ENCODE measurements at places on chromosomes 5 and 9.

DNA sequence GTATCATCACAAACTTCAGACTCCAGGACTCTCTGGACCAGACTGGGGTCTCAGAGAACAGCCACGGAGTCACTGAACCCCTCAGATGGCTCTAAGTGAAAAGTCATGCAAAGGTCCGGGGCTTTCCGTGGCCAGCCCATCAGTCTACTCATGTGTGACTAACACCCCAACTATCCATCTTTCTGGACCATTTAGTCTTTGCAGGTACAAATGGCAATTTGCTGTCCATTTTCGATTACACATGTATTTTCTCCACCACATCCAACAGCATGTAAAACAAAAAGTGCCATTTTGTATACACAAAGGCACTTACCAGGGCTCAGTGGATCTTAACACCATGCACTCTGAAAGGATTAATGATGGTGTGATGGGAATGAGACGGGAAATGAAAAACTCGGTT, 387.7 kb downstream of the BNC2 start:
- no peak for DNase-seq

DNA sequence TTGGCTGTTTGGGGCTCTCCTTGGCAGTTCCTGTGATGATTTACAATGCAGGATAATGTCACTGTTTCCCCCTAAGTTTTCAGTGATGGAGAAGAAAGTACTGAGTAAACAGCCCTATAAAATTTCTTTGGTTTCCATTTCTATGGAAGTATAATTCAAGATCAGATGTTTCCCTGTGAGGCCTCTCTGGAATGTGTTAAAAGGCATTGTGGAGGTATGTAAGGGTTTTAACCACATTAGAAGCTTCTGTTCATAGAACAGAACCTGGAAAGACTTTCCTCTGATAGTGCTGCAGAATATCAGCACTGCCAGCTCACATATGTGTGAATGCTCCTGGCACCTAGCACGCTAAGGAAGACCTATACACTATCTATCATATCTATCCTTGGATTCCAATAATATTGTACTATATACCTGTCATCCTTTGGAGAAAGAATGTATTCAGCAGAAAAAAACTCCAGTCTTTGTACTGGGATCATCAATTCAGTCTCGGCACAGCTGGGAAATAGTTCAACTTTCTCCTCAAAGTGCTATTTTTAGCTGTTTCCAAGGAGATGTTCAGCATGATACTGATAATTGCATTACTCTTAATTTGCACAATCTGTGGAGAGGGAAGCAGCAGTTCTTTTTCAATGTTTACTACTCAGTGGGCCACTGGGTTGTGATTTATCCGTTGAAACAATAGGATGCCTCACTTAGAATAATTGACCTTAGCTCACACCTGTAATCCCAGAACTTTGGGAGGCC, 21.9 kb downstream of the TTC1 start:
- no peak for DNase-seq

GRCh38 chr9:14935964-14936363, 25.7 kb upstream of the FREM1 start:
- DNase-seq = no peak

DNA sequence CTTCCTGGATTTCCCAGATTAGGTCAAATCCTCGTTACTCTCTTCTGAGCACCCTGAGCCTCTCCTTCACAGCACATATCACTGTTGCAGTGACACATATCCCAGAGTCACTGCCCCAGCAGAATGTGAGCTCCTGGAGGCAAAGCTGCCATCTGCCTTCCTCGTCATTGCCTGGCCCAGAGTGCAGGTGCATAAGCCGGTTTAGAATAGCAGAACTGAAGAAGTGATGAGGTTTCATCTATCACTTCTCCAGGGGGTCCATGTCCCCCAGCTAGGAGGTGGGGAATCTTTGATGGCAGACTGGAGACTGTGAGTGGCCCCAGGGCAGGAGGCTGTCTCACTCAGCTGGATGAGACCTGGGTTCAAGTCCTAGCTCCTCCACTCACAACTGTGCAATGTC, 25.8 kb downstream of the NIPAL4 start:
- DNase-seq = no peak

DNA sequence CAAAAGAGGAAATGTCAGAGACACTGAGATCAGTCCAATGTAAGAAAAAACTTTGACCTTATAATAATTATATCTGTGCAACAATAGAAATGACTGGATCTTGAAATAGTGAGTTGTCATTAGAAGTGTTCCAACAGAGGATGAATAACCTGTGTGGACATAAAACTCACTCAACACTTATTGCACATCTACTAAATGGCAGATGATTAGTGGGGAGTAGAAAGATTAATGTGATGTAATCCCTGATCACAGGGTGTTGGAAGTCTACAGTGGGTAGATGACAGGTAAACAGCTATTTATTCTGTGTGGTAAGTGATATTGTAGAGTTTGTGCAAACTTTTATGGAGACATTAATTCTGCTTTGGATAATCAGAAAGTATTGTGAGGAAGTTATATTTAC, 177.3 kb upstream of the HMHB1 start:
- DNase-seq = no peak

DNA sequence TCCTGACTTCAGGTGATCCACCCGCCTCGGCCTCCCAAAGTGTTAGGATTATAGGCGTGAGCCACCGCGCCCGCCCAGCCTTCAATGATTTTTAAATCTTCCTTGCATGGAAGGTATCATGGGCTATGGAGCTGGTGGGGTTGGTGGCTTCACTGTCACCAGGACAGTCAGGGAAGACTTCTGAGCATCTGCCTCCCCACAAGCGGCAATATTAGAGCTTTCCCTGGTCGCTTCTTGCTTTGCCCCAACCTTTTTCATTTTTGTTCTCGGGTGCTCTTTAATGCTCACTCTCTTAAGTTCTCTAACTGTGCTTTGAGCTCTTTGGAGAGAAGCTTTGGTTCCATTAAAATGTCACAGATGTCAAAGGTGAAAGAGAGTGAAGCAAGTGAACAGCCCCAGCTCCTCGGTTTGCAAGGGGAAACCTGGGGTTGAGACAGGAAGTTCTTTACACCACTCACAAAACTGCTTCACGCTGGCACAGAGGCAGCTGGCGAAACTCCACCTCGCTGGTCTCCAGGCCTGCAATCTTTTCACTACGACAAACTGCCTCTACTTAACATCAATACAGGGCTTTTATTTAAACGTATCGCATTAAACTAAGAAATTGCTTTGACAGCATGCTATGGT, 142.5 kb upstream of the RETREG1 start:
- no peak for DNase-seq

- DNase-seq = no peak
These were observed 60.1 kb downstream of the ZDHHC21 start for GRCh38 chr9:14633148-14633547.

DNA sequence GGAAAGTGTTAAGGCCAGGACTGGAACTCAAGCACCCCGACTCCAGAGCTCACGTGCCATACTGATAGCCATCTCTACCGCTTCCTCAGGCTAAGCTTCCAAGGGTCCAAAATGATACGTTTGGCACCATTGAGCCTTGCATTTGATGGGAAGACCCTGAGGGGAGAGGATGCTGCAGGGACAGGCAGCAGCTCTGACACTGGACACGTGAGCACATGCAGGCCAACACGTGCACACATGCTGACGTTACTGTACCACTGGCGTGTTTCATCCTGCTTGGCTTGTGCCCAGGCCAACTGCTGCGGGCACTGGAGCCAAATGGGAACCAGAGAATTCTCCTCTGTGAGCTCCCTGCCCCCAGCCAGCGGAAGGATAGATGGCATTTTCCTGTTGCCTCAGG, 5.2 kb downstream of the FAT2 start:
- no peak for DNase-seq

DNA sequence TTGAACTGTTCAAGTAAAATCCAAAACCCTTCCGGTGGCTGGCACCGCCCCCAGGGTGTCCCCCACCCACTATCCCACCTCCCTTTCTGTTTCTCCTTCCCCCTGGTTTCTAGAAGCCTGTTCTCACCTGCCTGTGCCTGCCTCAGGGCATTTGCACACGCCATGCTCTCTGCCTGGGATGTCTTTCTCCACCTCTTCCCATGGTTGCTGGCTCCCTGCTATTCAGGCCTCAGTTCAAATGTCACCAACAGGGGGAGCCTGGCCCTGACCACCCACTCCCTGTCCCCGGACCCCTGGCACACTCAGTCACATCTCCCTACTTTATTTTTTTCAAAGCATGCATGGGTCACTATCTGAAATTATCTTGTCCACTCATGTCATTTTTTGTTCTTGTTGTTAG, 39.9 kb upstream of the EEIG1 start:
- DNase-seq = no peak

DNA sequence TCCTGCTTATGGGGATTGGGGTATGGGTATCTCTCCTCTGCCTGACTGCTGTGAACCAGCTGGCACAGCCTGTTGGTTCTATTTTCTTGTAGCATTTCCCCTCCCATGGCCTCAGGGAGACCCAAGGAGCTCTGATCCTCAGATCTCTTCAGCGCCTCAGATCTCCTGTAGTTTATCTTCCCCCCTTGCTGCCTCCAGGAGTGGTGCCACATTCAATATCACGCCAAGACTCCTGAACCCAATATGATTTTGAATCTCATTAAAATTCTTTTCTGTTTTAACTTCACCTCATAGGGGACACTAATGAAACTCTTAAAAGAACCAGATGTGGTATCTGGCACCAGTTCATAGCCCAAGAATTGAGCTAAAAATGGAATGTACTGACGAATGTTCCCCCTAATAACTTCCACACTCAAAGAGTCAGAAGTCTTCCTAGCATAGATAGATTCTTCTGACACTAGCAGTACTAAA, 59.6 kb upstream of the LIFR start:
- DNase-seq = no peak

DNA sequence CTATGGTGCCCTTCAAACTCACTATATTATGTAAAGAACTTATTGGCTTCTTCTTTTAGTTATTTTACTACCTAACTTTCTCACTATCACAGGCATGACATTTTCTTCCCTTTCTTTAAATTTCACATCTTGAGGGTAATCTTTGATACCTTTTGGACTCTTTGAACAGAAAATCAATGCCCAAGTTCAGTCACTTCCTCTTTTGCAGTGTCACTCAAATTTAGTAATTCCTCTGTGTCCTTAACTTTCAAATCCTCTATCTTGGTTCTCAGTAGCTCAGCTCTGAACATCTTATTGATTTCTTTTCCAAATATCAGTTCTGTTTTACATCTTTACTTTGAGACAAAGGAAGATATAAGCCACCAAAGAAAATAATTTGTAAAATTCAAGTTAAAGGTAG, 25.5 kb downstream of the CNTLN start:
- DNase-seq = no peak

DNA sequence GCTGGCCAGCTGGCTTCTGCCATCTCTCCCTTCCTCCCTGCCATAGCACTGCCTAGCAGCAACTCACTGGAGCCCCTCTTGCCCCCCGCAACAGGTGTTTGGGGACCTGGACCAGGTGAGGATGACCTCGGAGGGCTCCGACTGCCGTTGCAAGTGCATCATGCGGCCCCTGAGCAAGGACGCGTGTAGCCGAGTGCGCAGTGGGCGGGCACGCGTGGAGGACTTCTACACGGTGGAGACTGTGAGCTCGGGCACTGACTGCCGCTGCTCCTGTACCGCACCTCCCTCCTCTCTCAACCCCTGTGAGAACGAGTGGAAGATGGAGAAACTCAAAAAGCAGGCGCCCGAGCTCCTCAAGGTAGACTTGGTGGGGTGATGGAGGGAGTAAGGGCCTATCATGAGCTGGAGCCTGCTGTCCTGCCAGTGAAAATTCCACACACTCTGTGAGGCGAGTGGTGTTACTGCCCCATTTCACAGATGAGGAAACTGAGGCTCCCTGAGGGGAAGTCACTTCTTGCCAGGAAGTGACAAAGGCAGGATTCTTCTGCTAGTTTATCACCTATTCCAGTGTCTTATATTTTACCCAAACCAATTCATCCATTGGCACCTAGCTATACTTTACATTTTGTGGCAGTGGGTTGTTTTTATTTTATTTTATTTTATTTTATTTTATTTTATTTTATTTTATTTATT, 10.1 kb downstream of the OLFML2A start:
- DNase-seq = no peak

- no peak for DNase-seq
These were observed 382.6 kb downstream of the ADGRV1 start for GRCh38 chr5:90941002-90941720.

DNA sequence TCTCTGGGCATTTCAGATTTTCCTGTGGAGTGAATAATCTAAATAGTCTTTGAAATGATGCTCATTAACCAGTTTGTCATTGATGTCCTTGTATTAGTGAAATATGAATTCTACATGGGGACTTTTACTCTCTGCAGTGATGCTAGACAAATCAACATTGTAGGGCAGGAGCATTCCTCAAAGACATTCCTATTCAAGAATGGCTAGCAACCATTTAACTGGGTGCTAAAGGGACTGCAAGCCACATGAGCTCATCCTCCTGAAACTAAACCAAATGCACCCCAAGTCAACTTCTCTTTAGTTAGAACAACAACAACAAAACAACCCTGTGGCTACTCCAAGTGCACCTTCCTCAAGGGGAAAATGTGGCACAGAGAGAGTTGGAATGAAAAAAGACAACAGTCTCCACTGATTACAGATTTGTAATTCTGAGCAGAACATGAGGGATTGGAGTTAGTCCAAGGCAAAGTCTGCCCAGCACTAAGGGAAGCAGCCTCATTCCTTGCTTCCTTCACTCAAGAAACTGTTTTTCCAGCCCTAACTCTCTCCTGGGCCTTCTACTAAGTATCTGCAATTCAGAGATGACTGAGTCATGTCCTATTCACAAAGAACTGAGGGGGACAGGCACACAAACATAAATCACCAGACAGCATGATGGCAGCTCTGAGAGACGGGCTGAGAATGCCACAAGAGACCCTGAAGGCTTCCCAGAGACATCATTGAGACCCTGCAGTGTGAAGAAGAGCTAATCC, 82.0 kb upstream of the WWC1 start:
- no peak for DNase-seq
